Progenitor cell of endocrine pancreas (in vitro differentiated cells): ENCODE measurements at places on chromosomes 1 and 21.

DNA sequence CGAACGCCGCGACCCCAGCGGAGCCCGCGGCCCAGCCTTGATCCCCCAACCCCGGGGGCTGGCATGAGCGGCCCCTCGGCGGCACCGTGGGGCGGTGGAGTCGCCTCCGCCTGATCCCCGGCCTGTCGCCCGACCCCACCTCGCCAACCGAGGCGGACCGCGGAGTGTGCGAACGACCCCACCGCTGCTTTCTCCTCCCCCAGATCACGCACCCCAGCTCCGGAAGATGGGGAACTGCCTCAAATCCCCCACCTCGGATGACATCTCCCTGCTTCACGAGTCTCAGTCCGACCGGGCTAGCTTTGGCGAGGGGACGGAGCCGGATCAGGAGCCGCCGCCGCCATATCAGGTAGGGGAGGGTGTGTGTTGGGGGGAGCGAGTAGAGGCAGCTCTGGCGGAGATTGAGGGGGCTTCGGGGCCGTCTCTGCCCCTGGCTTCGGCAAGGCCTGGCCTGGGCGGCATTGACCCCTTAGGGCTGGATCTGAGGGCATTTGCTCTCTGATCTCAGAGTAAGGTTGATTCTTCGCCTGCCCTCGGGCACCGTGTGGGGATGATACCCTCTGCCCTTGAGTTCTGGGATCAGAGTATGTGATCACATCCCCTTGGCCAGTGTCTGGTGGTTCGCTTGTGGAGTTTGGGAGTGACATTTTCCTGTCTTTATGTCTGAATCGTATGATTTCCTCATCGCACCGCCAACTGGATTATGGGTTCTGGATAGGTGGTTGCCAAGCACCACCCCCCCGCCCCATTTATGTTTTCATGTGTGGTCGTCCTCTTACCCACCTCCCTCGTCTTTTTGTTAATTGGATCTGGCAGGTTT lies 668 bp downstream of the RNF11 start:
- DNase-seq = peak; percentile 23

DNA sequence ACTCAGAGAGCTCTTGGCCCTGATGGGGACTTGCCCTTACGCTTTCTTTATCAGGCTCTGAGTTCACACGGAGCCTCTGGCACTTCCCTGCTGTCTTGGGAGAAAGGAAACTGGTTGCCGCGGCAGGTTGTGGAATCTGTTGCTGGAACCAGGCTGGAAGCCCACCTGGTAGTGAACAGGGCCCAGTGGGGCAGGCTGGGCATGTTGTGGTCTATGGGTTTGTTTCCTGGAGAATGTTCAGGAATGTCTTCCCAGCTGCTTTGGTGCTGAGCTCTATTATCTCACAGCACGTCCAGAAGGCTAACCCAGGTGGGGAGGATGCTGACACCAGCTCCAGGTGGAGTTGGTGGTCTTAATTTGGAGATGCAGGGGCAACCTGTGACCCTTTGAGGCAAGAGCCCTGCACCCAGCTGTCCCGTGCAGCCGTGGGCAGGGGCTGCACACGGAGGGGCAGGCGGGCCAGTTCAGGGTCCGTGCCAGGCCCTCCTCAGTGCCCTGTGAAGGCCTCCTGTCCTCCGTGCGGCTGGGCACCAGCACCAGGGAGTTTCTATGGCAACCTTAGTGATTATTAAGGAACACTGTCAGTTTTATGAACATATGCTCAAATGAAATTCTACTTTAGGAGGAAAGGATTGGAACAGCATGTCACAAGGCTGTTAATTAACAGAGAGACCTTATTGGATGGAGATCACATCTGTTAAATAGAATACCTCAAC lies 33.3 kb upstream of the TDRD10 start:
- DNase-seq = no peak

- no peak for DNase-seq
Measured at GRCh38 chr1:72117621-72118020, 164.7 kb downstream of the NEGR1 start.

- no peak for DNase-seq
Measured at GRCh38 chr1:79052829-79053449, 46.4 kb upstream of the ADGRL4 start.

DNA sequence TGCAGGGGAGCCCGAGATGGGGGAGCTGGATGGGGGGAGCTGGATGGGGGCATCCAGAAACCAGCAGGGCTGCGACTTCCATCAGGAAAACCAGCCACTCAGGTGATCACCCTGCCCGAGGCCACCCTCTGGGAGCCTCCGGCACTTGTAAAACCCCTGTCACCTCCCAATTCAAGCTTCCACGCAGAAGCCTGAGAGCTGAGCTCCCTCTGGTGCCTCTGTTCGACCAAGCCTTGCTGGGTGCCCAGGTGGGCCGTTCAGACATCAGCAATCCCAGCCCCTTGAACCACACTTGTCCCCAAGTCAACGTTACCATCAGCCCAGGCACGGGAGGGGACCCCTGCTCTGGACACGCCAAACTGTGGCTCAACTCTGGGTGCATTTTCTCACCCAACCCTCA lies 59.6 kb downstream of the MEGF6 start:
- no peak for DNase-seq

DNA sequence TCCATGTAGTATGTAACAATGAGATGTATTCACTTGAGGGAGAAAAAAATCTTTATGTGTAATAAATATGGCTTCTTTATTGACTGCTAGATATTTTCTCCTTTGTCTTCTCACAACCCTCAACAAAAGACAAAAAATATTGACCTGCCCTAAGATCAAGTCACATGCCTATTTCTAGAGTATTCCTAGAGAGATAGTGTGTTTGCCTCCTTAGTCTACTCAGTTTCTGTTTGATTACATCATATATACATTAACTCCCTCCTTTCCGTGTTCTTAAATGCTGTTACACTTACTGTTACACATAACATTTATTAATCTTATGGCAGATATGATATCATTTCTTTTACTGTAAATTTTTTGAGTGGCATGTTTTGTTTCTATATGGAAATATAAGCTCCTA lies 281.6 kb upstream of the RGS18 start:
- DNase-seq = no peak

DNA sequence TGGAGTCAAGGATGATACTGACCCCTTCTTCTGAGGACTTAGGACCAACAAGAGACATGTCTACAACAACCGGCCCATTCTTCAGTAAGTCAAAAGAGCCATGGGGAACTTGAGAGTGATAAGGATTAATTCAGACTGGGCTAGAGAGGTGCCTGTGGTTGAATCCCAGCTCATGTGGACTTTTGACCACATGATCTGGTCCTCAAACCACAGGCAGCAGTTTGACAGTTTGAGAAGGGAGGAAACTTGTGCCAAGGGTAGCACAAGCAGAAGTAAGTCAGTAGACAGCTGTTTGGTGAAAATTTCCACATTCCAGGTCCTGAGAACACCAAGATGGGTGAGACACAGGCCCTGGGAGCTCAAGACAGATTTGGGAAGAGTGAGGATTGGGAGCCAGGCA lies 19.8 kb downstream of the SH3BP5L start:
- no peak for DNase-seq

DNA sequence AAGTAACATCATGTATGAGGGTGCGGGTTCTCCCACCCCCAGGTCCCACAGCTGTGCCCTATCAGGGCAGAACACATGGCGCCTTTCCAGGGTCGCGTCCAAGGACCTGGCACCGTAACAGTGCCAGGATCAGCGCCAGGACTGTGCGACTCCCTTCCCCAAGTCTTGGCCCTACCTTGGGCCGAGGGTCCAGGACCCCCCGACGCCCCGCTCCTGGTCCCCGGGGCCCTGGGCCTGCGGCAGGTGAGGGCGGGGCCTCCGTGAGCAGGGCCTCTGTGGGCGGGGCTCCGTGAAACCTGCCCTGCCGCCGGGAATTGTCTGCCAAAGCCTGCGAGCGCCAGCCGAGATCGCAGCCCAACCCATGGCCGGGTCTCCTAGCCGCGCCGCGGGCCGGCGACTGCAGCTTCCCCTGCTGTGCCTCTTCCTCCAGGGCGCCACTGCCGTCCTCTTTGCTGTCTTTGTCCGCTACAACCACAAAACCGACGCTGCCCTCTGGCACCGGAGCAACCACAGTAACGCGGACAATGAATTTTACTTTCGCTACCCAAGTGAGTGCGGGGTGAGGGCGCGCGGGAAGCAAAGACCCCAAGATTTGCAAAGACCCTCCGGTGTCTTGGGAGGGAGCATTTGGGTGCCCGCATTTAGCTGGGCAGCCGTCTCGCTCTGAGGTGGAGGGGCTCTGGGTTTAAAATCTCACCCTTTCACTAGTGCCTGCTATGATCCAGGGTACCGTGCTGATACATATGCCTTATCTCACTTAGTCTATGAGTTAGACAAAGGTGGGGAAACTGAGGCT lies at the start of gene RHBG:
Gene RHBG, plus strand, starts transcription at position 323 of the 796 bp plus-strand sequence. Its CDS starts 39 bp downstream, at position 362.
- peak; percentile 45 for DNase-seq

DNA sequence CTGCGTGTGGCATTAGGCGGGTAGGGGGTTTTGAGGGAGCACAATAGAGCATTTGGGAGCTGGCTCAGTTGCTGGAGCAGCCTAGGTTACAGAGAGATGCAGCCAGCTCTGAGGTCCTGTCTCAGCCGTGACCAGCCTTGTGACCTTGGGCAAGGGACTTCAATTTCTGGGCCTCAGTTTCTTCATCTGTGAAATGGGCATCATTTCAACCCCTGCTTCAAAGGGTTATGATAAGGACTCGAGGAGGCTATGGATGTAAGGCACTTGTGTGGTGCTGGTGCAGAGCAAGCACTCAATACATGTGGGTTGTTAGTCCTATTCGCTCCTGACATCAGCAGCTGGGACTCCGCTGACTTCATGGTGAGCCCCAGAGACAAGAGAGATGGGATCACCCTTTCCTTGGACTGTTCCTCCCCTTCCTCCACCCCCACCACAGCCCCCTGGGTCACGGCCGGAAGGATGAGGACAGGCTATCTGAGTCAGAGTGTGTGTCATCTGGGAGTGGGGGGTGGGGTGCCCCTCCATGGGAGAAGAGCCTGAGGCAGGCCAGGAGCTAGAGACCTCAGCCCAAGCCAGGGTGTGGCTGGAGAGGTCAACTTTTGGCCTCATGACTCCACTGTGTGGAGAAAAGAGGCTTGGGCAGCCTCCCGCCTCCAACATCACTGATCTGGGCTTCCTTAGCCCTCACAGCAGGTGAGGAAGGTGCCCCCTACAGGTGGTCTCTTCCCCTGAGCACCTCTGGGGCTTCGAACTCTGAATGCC lies 71.4 kb upstream of the ZBTB40 start:
- DNase-seq = no peak

DNA sequence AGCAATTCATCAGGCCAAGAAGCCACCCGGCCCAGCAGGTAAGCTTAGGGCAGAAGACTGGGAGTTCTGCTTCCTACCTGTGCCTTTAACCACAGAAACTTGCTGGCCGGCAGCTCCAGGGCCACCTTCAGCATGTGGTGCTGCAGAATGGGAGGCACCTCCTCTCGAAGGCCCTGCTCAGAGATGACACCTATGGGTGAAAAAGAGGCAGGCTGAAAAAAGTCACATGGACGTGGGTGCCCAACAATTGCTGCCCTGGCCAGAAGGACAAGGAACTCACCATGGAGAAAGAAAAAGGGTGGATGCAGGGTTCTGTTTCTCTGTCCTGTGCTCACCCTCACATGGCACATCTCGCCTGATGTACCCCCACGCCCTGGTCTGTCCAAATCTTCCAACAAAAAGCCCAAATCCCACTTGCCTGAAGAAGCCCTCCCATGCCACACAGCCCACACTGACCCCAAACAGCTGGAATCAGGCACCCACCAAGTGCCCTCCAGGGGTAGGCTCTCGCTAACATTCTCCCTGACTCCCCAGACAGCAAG lies 33.0 kb downstream of the URB1 start:
- no peak for DNase-seq

GRCh38 chr1:219123036-219123435 lies 50.6 kb upstream of the LYPLAL1 start:
- no peak for DNase-seq

DNA sequence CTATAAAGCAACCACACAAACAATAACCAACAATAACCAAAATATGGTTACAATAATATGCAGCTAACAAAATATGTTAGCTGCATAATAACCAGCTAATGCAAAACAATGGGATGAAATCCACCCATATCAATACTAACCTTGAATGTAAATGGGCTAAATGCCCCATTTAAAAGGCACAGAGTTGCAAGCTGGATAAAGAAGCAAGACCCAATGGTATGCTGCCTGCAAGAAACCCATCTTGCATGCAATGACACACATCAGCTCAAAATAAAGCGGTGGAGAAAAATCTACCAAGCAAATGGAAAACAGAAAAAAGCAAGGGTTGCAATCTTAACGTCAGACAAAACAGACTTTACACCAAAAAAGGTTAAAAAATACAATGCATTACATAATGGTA lies 316.5 kb upstream of the NR5A2 start:
- DNase-seq = no peak

DNA sequence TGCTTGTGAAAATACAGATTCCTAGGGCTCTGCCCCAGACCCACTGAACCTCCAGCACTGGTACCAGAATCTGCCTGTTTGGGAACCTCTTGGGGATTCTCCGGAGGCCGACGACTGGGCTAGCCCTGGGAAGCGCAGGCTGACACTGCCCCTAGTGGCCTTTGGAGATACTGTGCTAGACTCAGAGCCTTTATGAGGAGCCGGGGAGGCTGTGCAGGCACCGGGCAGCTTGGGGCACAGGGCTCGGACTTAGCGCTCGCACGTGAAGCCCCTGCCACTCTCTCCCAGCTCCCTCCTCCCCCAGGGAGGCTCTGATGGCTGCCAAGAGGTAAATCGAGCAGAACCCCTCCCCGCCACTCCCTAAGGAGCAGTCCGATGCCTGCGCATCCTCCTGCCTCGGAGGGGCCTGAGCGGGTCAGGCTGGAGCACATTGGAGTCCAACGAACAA lies 144.6 kb upstream of the TNR start:
- DNase-seq = peak; percentile 48

DNA sequence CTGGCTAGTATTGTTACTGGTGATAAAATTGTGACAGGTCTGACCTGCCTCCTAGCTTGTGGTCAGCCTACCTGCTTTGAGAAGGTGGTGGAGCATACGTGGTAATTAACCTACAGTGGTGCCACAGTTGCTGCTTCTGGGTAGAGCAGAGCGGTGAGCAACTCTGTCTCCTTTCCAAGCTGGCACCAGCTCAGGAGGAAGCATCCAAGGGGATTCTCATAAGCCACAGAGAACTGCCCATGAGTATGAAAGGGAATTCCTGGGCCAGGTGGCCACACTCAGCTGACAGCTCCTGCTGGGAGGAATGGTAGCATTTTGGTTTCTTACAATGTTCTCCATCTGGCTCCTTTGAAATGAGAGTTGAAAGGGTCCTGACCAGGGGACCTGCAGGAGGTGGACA lies 39.4 kb downstream of the ATP2B4 start:
- DNase-seq = no peak

DNA sequence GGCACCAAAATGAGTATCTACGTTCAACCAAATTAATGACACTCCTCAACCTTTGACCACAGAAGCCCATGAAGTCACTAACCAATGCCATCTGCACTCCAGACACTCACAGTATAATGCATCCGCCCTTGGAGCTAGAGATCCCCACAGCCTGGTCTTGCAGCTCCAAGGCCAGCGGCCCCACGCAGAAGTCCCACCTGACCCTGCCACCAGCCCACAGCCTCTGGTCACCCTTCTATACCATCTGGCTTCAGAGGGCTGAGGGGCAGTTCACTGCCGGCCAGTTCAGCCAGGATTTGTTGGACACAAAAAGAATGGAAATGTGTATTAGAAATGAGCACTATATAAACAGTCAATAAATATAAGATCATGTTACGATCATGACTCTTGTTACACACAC lies 211.2 kb downstream of the RRAGC start:
- DNase-seq = no peak

GRCh38 chr1:24801176-24801575 lies 55.9 kb downstream of the CLIC4 start:
- no peak for DNase-seq
